Jurkat, Clone E6-1 (cell line): ENCODE measurements at places on chromosomes 6 and 20.

GRCh38 chr6:41656002-41656691 is 17.9 kb downstream of the MDFI start:
- no peak for DNase-seq

DNA sequence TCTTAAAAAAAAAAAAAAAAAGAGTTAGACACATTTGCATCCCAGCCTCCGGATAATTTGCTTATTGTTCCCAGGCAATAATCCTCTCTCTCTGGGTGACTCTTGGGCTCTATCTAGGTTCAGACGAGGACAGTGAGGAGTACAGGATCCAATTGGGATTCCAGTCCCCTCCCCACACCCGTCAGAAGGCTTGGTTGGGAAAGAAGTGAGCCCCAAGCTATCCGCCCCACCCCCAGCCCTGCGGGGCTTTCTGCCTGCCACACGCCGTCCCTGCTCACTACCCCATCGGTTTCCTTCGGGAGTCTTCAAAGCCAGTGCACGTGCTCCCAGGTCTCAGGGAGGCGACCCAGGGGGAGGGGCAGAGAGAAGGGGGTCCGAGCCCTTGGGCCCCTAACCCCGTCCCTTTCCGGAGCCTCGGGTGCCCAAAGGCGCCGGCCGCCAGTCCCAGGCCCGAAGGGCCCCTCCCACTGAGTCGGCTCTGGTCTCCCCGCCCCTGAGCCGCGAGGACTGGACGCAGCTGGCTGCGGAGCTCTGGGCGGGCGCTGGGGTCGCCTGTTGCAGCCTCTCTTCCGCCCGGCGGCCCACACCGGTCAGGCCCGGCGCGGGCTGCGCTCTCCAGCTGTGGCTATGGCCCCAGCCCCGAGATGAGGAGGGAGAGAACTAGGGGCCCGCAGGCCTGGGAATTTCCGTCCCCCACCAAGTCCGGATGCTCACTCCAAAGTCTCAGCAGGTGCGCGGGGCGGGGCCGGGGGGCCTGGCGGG is 2.5 kb downstream of the MYMX start:
- DNase-seq = no peak

GRCh38 chr20:44247586-44248409 is 690 bp downstream of the GDAP1L1 start:
- peak; percentile 28 for DNase-seq

- no peak for DNase-seq
These were observed 9.4 kb upstream of the ACSS1 start for GRCh38 chr20:25067102-25067987.

DNA sequence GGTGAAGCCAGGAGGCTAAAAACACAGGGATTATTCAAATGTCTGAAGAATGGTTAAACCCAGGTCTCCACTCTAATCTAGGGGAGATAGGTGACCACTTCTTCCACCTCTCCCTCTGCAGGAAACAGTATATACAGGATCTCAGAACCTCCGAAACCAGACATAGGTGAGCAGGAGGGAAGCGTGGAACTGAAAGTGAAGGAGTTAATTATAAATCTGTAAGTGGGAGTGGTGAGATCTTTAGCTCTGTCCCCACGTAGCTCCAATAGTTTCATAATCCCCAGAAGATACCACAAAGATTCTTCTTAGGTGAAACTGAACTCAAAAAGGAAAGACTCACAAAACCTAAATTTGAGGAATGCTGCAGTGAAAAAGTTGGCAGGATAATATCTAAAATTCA is 76.8 kb downstream of the THEMIS start:
- no peak for DNase-seq

DNA sequence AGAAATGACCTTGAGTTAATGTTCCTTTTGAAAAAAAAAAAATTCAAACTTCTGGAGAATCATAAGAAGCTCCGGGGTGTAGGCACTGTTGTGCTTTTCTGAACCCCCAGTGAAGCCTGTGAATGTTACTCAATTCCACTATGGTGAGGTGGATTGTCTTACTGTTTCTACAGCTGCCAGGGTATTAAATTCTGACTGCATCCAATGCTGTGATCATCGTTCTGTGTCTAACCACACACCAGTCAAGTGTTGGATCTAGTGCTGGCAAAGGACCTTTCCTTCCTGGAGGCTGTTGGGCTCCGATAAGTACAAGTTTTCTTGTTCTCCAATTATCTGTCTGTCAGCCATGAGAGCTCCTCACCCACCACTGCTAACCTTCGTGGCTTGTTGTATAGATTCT is 162.0 kb upstream of the EPHA7 start:
- DNase-seq = no peak

- no peak for DNase-seq
These were observed 1846.5 kb upstream of the DEFB115 start for GRCh38 chr20:29410806-29411457.

DNA sequence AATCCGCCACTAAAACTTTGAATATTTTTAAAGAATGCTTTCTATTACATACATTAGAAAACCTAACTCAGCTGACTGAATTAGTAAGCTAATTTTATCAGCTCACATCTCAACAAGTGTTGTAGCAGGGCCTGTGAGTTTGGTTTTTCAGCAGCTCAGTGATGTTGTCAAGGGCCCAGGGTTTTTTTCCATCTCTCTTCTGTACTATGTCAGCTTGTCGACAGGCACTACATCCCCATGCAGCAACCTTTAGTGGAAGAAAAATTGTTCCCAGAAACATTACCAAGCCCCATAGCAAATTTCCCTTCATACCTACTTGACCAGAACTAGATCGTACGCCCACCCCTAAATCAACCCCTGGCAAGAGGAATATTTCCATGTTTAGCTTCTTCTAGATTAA is 170.3 kb upstream of the TNFAIP3 start:
- no peak for DNase-seq

DNA sequence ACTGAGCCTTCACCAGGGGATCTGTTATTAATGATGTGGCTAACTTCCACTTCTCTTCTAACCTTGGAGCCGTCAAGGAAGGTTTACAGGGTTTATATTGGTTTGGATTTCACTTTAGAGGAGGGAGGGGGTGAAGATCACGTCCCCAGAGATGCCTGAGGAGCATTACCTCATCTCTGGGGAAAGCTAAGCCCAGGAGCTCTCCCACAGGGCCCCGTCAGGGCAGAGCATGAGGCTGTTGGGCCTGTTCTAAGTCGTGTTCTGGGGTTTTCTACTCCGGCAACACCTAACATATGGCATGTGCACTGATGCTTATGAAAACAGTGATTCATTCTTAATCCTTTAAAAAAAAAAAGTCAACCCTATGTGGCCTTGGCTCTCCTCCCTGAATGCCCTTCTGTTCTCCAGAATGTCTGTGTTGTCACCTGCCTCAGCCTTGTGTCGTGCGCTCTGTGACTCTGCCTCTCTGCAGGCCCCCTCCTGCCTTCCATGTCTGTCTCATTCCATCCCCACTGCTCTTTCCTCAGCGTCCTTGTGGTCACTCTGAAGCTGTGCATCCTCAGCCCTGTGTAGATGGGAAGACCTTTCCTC is 97.4 kb upstream of the JARID2 start:
- DNase-seq = no peak

- DNase-seq = no peak
These were observed 11.6 kb upstream of the ASCC3 start for GRCh38 chr6:100892693-100893092.

DNA sequence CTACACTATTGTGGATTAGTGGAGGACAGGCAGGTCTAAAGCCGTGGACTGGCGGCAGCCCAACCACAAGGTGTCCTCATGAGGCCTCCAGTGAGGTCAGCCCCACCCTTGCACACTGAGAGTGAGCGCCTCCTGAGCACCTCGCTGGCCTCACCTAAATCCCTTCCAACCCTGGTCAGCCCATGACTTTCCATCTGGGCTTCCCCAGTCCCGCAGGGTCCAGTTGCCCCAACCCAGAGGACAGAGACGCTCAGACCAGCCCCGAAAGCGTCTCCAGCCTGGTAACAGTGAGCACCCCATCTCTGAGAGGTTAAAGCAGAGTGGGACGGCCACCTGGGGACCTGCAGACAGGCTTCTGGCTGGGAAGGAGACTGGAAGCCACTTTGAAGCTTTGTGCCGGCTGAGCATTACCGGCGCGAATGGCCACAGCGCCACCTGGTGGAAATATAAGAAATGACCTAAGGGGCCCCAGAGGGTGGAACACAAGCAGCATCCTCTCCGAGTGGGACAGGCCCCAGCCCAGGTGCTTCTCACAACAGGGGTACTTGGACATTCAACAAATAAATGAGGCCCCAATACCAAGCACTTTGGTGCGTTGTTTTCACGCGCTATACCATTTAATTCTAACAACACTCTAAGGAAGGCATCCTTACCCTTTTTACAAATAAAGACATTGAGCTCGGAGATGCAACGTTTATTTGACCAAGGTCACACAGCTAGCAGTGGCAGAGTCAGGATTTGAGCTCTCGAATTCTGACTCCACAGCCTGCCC is 65.7 kb upstream of the TOP1 start:
- DNase-seq = peak; percentile 60

DNA sequence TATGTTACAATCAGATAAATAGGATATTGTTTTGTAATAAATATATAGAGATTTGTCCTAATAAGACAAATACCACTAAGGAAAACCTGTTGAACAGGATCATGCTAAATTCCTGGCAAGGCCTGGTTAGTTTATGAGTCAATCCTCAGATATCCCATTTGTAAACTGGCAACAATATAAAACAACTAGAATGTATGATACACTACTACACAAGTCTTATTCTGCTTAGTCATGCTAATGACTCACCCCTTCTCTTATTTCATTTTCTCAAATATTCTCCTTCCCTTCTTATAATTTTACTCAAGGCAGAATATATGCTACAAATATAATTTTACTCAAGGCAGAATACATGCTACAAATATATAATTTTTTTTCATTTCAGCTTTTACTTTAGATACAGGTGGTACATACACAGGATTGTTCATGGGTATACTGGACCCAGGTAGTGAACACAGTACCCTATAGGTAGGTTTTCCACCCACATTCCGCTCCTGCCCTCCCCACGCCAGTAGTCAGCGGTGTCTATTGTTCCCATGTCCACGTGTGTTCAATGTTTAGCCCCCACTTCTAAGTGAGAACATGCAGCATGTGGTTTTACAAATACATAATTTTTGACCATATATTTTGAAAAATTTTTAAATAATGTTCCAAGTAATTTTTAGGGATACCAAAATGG is 6.3 kb downstream of the OSER1 start:
- DNase-seq = no peak

- DNase-seq = no peak
These were observed 91.5 kb downstream of the EPHA7 start for GRCh38 chr6:93327857-93328256.

- DNase-seq = no peak
These were observed 735 bp upstream of the SLC23A2 start for GRCh38 chr20:5002077-5002413.

DNA sequence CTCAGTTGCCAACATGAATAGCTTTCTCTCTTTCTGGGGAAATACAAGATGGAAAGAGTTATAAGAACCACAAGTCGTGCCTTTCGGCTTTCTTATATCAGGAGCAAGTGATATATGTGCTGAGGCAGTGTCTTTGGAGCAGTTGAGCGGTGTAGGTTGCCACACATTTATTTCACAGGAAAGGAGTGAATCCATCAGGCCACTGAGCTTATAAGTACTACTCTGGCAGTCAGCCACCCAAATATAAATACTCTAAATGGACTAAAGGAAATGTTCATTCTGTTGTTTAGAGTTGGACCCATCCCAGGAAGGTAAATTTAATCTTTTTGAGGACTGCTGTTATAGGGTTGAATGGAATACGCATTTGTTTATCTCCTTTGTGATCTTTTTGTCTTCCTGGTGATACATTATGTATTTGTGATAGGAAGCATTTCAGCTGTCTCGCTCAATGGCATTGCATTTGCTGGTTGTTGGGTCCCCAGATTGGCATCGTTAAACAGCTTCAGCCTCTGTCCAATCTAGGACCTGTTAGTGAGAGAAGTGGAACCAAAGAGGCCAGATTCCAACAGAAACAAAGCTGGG is 139.7 kb downstream of the SOBP start:
- DNase-seq = no peak

DNA sequence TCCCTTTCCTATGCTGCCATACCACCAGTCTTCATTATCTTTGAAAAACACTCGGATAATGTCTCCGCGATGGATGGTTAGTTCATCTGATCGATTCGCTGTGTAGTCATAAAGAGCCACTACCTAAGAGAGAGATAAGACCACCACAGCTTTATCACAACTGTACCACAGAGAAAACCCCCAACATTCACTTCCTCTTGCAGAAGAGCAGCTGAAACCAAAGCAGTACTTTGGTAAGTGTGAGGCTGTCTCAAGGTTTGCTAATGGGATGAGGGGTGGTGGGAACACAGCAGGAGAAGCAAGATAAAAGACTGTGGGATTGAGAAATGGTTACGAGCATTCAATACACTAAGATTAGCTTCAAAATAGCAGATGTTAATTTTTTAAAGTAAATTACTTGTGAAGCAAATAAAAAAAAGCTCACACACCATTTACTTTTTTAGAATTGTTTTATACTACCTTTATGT is 142.1 kb downstream of the MYB start:
- DNase-seq = peak; percentile 100

- DNase-seq = peak; percentile 37
These were observed 32.6 kb downstream of the CEP85L start for GRCh38 chr6:118618676-118619377.

DNA sequence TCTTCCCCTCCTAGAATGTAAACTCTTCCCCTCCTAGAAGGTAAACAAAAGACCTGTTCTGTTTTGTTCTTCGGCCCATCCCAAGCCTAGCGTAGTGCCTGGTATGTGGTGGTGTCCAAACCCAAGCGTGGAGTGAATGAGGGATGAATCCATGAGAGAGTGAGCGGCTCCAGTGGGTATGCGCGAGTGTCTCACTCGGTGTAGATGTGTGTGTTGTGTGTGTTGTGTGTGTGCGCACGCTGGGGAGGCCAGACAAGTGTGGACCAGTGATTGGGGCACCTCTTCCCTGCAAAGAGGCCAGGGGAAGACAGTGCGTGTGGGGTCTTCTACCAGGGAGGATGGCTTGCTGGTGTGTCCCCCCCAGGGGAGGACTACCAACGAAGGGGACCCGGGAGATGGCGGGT is 392 bp upstream of the SLC2A10 start:
- DNase-seq = no peak

DNA sequence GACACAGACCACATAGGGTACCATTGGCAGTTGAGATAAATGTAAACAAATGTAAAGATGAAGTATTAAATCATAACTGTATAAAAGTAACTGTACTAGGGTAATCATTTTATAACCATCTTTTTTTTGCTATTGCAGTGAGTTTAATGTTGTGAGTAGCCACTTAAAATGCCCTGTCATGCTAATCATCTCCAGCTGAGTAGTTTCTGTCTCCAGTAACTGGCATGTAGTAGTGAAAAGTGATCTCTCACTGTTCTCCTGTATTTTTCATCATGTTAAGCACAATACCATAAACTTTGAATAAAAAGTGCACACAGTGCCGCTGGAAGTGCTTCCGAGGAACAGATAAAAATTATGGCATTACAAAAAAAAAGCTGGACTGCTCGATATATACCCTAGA is 45.0 kb upstream of the OPRM1 start:
- DNase-seq = no peak
